ENCODE measurements at places on chromosomes 4 and X.

GRCh38 chr4:135338181-135338580 is 1136.6 kb upstream of the PABPC4L start:
- DNase-seq: no peak

DNA sequence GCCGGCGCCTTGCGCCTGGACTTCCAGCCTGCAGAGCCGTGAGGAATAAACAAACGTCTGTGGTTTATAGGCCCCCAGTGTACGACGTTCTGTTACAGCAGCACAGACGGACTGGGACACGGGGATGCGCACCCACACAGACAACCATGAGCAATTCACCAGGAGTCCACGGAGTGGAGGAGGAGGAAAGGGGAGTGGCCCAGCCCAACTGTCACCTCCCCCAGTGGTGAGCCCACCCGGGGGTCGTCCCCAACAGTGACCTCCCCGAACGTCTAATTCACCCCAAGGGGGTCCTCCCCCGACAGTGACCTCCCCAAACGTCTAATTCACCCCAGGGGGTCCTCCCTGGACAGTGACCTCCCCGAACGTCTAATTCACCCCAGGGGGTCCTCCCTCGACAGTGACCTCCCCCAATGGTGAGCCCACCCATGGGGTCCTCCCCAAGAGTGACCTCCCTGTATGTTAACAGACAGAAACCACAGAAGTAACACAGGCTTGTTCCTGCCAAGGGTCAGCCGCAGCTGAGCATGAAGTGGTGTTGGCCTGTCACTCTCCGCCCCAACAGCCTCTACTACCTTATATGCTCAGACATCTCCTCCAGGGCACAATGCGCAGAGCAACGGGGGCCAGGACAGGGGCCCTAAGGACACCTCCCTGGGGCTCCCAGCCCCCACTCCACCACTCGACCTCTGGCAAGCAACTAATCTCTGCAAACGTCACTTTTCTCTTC is 6.2 kb downstream of the GAK start:
- no peak for DNase-seq

GRCh38 chr4:70818173-70818855 is 21.4 kb downstream of the GRSF1 start:
- no peak for DNase-seq

GRCh38 chrX:7462110-7462509 is 314.2 kb upstream of the PUDP start:
- DNase-seq: no peak

DNA sequence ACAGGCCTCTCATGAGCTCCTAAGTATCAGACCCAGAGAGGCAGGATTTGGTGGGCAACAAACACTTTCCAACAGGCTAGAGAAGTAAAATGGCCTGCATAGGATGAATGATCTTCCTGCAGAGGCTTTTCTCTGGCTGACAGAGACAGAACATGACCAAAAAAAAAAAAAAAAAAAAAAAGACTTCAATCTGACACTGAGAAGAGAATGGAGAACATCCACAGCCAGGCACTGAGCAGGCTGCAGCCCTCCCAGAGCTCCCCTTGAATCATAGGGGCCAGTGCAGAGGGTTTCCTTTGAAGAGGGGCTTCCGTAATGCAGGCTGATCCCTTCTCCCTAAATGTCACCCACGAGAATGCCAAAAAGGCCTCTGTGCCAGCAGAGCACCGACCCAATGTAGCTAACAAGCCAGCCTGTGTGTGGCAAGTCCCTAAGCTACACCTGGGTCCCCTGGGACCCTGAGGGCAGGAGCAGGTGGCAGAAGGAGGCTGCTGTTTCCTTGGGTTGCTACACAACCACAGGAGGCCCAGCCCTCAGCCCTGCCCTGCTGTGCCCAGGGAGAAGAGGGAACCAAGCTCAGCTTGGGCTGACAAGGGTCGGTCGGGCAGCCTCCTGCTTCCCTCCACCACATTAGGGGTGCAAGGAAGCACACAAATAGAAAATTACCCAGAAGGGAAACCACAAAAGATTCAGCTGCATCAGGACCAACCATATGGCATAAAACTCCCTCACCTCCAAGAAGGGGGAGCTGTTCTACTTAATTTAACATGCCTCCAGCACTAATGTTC is 55.6 kb downstream of the MAP7D2 start:
- no peak for DNase-seq

- DNase-seq: no peak
These were observed 41.2 kb downstream of the SH3RF1 start for GRCh38 chr4:169229571-169230028.

GRCh38 chr4:16233569-16234177 is 7.4 kb upstream of the TAPT1 start:
- DNase-seq: no peak

DNA sequence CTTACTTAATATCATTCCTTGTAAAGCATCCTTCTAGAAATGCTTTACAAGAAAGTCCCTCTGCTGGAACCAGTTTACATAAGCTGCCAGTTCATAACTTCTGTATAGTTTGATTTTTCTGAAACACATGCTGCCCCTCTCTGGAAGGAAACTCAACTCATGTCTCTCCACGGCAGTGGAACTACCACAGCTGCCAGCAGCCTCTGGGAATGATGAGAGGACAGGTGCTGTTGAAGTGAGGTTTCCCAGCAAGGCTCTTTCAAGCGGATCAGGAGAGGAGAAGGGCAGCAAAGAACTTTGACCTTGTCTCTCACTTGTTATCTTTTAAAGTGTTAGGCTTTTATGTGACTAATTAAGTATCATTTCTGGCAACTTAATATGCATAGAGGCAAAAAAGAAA is 7.3 kb downstream of the GRPR start:
- DNase-seq: no peak

- DNase-seq: no peak
These were observed 519.1 kb downstream of the IQCM start for GRCh38 chr4:149296503-149296902.

- no peak for DNase-seq
These were observed 65.9 kb upstream of the HPF1 start for GRCh38 chr4:169823685-169824084.

DNA sequence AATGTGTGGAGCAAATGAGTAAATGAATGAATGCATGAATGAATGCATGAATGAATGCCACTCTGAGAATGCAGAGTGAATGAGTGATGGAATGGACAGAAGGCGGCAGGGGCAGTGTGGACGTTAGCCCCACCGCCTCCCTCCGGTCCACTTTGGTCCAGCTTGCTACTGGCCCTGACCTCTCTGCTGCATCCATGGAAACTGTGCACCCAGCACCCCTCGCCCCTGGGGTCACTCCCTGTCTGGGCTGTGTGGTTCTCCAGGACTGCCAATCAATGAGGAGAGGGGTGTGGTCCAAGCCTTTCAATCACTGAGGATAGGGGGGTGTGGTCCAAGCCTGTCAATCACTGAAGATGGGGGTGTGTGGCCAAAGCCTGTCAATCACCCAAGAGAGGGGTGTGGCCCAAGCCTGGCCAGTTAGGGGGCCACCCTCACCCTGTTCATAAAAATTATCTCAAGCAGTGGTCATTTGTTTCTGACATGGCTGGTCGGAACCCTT is 39.2 kb upstream of the ASMTL start:
- DNase-seq: no peak

GRCh38 chr4:44232262-44232661 is 216.3 kb downstream of the KCTD8 start:
- DNase-seq: no peak

- DNase-seq: no peak
These were observed 13.9 kb downstream of the CSN2 start for GRCh38 chr4:69951602-69952001.

- peak; percentile 44 for DNase-seq
These were observed 8.1 kb upstream of the DCTD start for GRCh38 chr4:182925298-182925757.

DNA sequence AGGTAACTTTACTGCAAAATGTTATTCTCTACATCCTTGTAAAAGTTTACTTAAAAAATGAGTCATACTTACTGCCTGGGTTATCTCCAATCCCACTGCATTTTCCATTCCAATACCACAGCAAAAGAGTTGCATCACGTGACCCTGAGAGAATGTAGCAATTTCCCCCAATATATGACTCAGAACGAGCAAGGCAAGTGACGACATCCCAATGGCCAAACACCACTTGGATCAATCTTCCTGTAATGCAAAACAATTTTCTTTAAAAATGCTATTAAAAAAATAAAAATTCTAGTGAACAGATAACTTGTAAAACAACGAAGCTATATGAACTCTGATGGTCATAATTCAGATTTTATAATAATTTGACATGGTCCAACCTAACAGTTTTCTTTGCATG is 224.3 kb downstream of the DCLK2 start:
- DNase-seq: no peak

DNA sequence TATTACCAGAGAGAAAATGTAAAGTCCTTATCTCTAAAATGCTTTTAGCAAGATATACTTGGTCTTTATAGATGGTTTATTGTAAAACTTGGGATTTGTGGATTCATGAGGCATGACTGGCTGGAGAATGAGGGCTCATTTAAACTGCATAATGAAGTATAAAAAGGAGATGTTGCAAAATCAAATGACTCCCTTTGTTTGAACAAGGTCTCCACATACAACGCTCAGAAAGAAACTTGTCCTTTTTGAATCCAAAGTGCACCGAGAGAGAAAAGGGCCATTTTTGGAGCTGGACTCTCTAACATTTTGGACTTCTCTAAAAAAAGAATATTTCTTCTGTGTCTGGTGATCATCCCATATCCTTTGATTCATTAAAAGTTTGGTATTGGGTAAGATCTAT is 7.7 kb upstream of the EIF1AX start:
- DNase-seq: no peak

- no peak for DNase-seq
These were observed 39.3 kb downstream of the GATB start for GRCh38 chr4:151721466-151721865.

DNA sequence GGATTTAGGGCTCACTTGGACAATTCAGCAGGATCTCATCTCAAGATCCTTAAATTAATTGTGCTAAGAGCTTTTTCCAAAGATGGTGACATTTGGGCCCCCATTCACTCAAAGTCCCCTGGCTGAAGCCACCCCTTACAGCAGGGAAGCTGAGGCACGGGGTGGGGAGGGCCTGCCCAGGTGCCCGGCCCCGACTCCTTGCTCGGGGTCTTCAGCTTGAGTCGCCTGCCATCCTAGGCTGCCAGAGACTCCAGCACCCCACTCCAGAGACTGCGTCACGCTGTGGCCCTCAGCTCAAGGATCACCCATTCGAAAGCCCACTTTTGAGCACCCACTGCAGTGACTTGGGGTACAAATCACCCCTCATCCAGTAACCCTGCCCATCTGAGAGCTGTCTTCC is 39.2 kb upstream of the GPR78 start:
- DNase-seq: no peak

GRCh38 chrX:12567857-12568256 is 223.4 kb upstream of the PRPS2 start:
- no peak for DNase-seq

GRCh38 chr4:145884775-145885174 is 53.8 kb downstream of the ZNF827 start:
- no peak for DNase-seq

DNA sequence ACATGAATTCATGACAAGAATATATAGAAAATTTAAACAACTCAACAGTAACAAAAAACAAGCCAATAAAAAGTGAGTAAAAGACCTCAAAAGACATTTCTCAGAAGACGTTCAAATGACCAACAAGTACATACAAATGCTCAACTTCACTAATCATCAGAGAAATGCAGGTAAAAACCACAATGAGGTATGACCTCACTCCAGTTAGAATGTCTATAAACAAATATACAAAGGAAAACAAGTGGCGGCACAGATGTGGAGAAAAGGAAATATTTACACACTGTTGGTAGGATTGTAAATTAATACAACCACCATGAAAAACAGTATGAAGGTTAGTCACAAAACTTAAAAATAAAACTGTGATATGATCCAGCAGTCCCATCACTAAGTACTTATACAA is 1033.1 kb downstream of the RAPGEF2 start:
- no peak for DNase-seq

DNA sequence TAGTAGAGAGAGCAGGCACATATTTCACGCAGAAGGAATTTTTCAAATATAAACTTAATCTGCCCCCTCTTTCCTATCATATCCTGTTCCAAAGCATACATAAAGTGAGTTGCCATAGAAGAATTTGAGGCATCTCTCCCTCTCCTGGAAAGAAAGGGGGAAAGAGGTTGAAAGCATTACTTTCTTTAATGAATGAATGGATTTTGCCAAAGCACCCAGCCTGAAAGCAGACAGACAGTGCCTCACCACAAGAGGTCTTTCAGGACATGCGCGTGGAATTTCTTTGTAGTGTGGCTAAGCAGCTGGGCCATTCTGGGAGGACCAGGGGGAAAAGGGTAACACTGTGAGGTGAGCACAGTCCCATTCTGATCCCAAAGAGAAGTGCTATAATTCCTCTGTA is 651.4 kb downstream of the IQCM start:
- DNase-seq: no peak

GRCh38 chrX:11663875-11664210 is 1.9 kb downstream of the ARHGAP6 start:
- no peak for DNase-seq

GRCh38 chr4:184472614-184473498 is 1.5 kb downstream of the IRF2 start:
- peak; percentile 50 for DNase-seq

GRCh38 chrX:15474028-15474427 is 19.1 kb downstream of the PIR start:
- DNase-seq: no peak

GRCh38 chr4:78079726-78080430 is 22.8 kb downstream of the FRAS1 start:
- DNase-seq: no peak

DNA sequence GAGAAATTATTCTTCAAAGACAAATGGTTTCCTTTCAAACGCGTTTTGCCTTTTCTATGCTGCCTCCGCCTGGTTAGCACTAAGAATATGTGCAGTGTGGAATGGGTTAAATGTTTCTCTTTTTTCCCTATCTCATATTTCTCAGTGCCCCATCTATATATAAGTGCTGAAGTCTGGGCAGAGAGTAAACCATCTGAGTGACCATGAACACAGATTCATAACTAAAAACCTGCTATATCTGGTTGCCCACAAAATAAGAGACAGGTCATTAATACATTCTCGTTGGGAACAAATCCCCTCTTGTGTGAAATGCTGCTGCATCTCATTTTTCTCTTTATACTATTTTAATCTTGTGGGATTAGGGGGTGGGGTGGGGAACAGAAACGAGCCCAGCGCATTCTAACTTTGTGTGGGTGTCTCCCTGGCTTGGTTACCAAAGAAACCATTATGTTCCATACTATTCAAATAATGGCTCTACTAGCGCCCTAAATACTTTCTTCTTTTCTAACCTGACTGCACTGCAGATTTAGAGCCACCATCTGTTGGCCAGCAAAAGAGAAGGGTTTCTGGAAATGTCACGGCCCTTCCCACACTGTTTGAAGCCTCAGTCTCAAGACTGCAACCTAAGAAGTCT is 42.2 kb upstream of the PTCHD1 start:
- DNase-seq: no peak

- no peak for DNase-seq
These were observed 7.1 kb downstream of the HAND2 start for GRCh38 chr4:173522951-173523395.

Measured in stimulated activated CD4-positive, alpha-beta T cell treated with anti-CD3 and anti-CD28 coated beads, TNF-alpha, amount 100 ng/mL, for 4 hours (primary cell).